Myometrial cell (primary cell): ENCODE measurements at places on chromosomes 11 and 22. TPM values are rescaled to one million over a fixed set of nuclear protein-coding genes. Genes with fewer than 3 reads are reported as not detected.

The NXPE2 gene
- total RNA-seq = not detected in 2 replicates

The FGF4 gene
- total RNA-seq = not detected in 2 replicates

The DMC1 gene
- 3.2 and 6.3 TPM in 2 replicates for total RNA-seq

The LIF gene
- total RNA-seq = 4.4 and 11.0 TPM in 2 replicates

The ART5 gene
- not detected in 2 replicates for total RNA-seq

The OR5B21 gene
- not detected in 2 replicates for total RNA-seq

The C22orf31 gene
- not detected in 2 replicates for total RNA-seq

The SPINDOC gene
- 17.7 and 26.2 TPM in 2 replicates for total RNA-seq

The TUB gene
- 4.6 TPM in 2 replicates for total RNA-seq

The CCDC87 gene
- total RNA-seq = under 0.01 and 0.35 TPM in 2 replicates

The TMX2 gene
- 61.4 and 76.0 TPM in 2 replicates for total RNA-seq
